ENCODE measurements at places on chromosomes 6 and 20.
A peak's percentile ranks its signal among the peaks of the same experiment; 100 is the strongest.

DNA sequence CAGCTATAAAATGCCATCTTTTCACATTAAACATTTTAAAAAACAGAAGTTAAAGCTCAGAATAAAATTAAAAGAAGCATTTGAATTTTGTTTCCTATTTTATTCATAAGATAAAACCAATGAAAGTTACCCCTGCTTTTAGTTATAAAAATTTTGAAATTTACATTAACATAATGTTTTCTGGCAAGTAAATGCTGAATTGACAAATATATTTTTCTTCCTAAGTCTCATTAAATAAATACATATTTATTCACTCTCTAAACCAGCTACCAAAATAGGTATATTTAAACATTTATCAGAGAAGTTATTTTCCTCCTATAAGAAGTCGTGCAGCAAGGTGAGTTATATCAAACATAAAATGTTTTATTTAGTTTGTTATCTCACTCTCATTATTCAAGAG is 213.6 kb downstream of the TRDN start:
- no peak for DNase-seq

DNA sequence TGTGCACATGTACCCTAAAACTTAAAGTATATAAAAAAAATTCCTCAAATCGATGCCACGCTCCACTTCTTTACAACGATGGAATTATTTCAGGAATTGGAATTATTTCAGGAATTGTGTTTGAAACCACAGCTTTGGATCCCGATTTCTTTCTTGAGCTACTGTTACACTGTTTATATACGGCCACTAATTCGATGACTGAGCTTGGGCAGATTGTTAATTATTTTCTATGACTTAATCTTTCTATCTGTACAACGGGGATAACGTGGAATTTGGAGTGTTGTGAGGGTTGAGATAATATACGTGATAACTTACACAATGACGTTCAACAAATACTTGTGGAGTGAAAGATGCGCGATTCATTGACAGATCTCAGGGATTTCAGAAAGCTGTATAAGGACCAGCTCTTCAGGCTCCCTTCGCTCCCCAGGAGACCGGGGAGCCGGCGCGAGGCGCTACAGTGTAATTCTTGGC is 171.3 kb downstream of the SLC16A10 start:
- DNase-seq = no peak

DNA sequence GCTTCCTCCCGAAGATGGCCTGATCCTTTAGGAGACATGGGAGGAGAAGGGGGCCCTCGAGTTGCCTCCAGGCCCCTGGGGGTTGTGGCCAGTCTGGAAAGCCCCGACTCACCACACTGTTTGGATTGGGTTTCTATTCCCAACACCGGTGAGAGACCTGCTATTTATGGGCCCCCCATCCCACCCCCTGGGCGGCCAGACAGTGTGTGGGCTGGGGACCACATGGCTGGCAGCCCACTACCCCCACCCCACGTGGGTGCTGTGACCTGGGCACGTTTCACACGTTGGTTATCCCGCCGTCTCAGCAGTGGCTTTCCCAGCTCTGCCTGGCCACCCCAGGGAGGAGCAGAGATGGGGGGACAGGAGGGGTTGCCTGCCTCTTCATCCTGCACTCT is 116.1 kb downstream of the VEGFA start:
- no peak for DNase-seq

- DNase-seq = no peak
Observed at GRCh38 chr6:113049190-113049589, 702.1 kb downstream of the RFPL4B start.

- DNase-seq = peak; percentile 71
Observed at GRCh38 chr6:41941280-41942066, at the start of gene CCND3. Gene CCND3, minus strand, starts transcription at chr6:41941808. Its CDS starts 159 bp downstream, at chr6:41941649.

DNA sequence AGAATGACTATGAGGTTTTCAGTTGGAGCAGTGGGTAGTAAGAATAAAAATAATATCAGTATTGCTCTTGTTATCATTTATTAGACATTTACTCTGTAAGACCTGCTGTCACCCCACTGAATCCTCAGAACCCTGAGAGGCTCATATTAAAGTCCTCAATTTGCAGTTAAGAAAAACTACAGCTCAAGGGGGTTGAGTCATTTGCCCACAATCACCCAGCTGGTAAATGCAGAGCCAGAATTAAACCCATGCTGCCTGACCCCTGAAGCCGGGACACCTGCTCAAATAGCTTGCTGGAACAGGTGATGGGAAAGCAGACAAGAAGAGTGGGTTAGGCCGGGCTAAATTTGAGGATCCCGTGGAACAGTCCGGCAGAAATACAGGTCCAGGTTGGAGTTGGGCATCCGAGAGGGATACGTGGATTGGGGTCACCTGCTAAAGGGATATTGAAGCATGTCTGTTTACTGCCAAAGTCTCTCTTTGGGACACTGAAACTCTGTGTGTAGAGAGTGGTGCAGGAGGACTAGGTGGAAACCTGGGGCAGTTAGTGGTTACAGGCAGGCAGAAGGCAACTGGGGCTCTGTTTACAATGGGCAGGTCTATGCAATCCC is 344.1 kb downstream of the CDC5L start:
- no peak for DNase-seq

DNA sequence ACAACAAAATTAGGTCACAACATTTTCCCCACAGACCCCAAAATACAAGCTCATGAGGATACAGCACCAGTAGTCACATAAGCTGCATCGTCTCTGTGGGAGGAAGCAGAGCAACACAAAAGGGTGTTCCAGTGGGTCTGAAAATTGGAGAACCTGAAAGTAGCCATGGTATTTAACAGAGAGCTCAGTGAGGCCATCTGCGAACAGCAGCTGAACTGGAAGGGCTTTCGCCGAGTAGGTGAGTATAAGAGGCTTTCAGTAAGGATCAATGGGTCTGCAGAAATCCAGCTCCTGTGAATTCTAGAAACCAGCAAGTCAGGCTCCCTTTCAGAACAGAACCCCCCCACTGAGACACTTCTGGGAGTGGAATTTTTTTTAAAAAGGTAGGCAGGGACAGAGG is 120.0 kb upstream of the RREB1 start:
- DNase-seq = no peak

DNA sequence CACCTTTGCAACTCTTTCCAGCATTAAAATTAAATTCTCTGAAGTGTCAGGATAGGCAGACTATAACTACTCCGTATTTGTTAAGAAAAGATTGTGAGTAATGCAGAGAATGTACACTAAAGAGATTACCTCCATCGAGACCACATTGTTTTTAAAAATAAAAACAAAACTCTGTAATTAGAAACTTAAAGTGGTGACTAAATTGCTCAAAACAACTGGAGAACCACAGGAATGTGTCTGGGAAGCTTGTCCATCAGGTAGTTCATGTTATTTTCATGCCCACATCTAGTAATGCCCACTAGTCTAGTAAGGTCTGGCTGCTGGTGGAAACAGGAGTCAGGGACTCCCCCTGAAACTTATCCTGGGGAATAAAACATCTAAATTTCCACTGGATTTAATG is 103.0 kb upstream of the FOXQ1 start:
- no peak for DNase-seq

DNA sequence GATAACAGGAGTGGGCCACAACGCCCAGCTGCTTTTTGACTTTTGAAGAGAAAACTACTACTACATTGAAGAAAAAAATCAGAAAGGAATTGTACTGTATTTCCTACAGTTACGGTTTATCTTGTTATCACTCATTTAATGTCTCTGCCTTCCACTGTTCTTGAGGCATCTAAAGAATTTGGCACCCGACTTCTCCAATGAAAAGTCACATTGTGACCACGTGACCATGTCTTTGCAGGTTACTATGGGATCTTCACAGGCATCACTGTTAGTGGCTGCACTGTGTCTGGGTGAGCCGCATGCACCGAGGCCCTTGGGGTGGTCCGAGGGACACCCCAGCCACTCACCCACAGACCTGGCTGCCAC is 26.8 kb downstream of the RRBP1 start:
- no peak for DNase-seq

DNA sequence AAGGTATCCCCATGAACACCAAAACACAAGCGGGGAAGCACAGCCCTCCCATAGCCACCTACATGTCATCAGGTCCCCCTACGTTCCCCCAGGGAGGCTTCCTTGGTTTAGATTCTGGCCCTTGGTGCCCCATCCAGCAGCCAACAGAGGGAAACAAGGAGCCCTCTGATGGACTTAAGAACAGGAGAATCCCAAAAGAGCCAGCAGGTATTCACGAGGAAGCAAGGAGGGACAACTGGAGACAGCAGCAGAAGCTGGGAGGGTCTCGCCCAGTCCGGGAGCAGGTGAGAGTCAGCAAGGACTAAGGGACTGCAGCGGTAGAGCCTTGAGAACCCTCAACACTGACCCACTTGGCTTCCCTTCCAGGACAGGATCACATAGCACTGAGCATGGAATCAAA is 58.4 kb upstream of the TOP1 start:
- no peak for DNase-seq

DNA sequence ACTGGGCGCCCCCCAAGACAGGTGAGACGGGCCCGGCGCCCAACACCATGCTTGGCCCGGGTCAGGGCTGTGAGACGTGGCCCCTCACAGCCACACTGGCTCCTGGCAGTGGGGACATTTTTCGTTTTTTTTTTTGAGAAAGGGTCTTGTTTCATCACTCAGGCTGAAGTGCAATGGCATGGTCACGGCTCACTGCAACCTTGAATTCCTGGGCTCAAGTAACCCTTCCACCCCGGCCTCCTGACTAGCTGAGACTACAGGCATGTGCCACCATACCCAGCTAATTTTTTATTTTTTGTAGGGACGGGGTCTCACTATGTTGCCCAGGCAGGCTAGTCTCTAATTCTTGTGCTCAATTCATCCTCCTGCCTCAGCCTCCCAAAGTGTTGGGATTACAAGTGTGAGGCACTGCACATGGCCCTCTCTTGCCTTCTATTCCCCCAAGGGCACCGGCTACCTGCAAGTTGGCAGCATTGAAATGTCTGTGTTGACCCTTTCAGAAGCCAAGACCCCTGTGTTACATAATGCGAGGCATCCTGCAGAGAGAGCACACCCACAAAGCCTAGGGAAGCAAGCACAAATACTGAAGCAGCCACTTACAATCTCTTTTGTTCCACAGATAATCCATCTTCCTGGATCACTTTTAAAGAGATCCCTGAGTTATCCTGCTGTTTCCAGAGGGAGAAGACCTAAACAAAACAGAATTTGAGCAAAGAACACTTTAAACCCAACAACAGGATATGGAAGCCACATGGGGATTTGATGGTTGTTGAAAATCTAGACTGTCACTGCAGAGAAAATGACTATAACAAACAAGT is 57.5 kb upstream of the SLC4A11 start:
- DNase-seq = no peak

- DNase-seq = no peak
Observed at GRCh38 chr20:46962452-46963195, 68.0 kb downstream of the EYA2 start.

DNA sequence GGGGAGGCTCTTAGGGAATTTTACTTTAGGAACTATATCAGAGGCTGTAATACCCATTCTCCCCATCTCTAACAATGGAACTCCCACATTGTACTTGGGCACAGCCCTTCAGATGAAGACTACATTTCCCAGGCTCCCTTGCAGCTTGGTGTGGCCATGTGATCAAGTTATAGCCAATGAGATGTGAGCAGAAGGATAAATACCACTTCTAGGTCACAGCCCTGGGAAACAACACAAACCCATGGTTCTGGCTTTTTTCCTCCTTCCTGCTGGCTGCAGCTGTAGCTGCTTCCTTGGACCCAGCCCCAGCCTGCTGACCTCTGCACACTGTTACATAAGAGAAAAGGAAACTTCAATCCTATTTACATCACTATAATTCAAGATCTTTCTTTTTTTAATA is 445.9 kb upstream of the JARID2 start:
- no peak for DNase-seq

- DNase-seq = no peak
Observed at GRCh38 chr6:137914530-137915193, 47.6 kb downstream of the TNFAIP3 start.

DNA sequence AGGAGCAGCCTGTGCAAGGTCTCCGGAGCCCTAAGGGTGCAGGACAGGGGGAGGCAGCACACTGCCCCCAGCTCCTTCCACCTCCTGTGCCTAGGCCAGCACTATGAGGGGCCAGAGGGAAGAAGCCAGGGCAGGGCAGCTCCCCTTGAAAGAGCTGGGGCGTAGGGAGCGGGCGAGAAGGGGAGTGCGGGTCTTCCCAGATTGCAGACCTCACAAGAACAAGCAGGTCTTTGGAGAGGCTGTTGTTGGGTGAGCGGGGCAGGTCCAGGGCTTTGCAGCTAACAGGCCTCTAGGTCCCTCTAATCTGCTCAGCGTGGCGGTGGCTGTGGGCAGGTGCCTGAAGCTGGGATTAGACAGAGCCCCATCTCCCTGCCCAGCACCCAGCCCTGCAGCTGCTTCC is 22.4 kb upstream of the CST1 start:
- DNase-seq = no peak

GRCh38 chr20:62482146-62482809 is 6.5 kb upstream of the GATA5 start:
- no peak for DNase-seq

GRCh38 chr20:44598423-44599305 is 16.3 kb downstream of the PKIG start:
- DNase-seq = no peak

DNA sequence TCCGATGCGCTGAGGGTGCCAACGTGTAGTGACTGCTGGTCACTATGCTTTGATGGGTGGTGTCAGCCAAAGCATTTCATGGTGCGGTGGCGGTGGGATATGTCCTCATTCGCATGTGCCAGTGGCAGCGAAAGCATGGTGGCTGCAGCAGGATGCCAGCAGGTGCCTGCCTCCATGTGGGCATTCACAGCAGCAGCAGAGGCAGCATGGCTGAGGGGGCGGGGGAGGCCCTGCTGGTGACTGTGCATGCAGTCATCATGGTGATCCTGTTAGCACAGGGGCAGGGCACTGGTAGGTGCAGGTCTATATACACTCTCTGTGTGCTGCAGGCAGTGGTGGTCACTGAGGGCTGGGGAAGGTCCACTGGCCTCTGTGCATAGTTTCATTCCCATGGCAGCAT is 22.0 kb downstream of the FIG4 start:
- DNase-seq = no peak

DNA sequence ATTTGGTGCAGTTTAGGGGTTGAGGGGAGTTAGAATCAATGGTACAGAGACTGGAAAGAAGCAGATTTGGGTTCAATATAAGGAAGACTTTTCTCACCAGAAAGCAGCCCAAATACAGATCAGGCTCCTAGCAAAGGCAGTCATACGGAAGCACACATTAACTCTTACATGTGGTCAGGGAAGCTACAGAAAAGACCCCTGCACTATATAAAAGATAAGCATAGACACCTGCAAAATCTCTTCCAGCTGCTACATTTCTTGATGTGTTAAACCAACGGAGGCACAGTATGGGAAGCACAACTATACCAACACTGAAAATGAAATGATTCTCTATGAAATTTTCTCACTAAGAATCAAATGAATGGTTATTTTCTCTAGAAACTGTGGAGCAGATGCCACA is 150.8 kb downstream of the GMDS start:
- no peak for DNase-seq

GRCh38 chr6:7391151-7391550 is 1.5 kb downstream of the RIOK1 start:
- DNase-seq = no peak

DNA sequence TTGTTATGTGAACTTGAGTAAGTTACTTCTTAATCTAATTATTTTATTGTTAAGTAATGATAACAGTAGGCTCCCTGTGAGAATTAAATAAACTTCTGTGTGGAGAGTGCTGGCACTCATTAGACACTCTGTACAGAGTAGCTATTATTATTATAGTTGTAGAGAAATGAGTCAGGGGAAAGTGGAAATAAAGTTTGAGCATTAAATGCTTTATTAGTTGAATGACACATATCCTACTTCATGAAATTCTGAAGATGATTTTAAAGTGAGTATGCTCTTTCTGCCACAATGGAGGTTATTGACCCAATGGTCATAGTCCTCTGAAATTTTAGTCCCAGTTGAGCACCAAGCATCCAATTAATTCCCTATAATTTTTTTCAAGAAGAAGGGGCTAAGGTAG is 5.9 kb downstream of the ECI2 start:
- no peak for DNase-seq
